Stimulated activated CD8-positive, alpha-beta memory T cell treated with anti-CD3 and anti-CD28 coated beads, Interleukin-4, amount 100 ng/mL, for 4 hours (primary cell): ENCODE measurements at places on chromosomes 2 and 18.

GRCh38 chr2:133200684-133201421 is 367.4 kb downstream of the NCKAP5 start:
- DNase-seq: no peak

- no peak for DNase-seq
Measured at GRCh38 chr2:66070721-66071602, 364.0 kb upstream of the MEIS1 start.

DNA sequence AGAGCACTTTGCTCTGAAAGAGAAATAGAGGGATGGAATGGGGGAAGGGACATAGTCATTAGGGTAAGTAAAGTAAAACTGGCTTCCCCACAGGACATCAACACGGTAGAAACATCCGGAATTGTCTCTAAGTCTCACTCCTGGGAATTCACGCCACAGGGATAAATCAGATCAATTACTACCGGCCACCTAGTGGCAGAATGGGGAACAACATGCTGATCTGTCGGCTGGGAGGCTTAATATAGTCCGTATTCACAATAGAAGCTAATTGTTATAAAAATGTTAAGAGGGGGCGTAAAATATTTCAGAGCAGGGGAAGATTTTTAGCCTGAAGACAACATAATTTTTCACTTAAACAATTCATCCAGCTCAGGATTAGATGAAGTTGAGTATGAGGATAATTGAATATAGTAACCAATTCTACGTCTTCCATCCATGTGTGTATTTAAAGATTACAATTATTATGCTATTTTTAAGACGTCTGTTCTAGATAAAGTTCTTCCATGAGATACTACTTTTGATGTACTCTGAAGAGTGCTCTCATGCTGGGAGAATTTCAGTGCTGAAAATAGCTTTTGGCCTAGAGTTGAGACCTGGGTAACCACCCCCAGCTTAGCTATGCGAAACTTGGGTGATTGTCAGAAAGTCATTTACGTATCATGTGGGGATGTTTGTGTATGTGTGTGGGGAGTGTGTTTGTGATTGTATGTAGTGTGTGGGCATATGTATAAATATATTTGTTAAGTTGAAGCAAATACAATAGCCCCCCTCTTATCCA is 65.7 kb downstream of the LRRTM1 start:
- no peak for DNase-seq

- no peak for DNase-seq
Measured at GRCh38 chr18:58313491-58314032, 269.5 kb downstream of the NEDD4L start.

DNA sequence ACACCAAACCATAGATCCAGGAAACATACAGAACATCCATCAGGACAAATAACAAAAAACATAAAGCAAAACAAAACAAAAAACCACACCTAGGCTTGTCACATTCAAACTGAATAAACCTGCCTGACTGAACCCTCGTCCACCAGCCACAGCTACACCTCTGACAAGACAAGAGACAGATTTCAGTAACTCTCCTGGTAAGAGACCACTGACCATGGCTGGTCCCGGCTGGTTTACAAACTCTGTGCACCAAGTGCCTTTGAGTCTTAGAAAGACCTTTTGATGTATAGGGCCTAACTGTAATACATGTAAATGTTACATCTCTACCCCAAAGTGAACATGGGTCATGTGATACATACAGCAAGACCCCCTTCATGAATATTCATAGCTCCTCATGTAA is 4.8 kb upstream of the SLC66A2 start:
- DNase-seq: no peak

DNA sequence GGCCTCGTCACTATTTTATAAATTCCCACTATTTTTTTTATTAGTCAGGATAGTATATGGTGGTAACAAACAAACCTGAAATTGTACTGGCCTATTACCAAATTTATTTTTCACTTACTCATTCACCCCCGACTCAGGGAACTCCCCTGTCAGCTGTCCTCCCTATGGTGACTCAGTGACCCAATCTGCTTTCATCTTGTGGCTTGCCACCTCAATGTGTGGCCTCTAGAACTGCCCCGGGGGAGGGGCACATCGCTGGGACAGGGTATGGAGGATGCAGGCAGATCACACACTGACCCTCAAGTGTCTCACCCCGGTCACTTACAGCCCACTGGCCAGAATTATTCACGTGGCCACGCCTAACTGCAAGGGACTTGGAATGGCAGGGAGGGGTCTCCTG is 71.6 kb downstream of the ACTR2 start:
- no peak for DNase-seq

DNA sequence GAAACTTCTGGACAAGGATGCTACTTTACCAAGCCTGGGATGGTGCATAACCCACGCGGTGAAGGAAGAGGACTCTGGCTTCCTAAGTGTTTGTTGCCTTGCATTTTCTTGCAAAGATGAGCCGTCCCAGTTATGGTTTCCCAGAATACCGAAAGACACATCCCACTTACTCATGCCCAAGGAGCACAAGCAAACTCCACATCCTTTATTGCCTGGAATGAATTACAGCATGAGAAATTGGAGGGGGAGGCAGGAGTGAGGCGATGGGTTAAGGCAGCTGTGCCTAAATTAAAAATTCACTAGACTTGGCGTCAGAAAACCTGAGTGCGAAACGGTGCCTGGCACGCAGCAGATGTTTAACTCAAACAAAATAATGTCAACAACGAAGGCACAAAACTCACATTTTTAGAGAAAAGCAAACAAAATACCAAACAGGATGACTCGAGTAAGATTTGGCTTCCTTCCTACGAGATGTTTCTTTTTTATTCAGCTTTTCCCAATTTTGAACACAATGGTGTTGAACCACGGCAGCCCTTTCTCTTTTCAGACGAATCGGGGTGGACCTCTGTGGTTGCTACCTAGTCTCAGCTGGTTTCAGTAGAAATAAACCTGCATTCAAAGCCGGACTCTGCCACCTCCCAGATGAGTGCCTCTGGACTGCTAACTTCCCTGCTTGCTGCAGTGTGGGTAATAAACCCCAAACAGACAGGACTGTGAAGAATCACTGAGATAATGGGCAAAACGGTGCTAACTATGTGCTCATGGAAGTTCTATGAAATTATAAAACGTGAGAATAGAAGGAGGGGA is 100.3 kb upstream of the NCK2 start:
- DNase-seq: no peak

DNA sequence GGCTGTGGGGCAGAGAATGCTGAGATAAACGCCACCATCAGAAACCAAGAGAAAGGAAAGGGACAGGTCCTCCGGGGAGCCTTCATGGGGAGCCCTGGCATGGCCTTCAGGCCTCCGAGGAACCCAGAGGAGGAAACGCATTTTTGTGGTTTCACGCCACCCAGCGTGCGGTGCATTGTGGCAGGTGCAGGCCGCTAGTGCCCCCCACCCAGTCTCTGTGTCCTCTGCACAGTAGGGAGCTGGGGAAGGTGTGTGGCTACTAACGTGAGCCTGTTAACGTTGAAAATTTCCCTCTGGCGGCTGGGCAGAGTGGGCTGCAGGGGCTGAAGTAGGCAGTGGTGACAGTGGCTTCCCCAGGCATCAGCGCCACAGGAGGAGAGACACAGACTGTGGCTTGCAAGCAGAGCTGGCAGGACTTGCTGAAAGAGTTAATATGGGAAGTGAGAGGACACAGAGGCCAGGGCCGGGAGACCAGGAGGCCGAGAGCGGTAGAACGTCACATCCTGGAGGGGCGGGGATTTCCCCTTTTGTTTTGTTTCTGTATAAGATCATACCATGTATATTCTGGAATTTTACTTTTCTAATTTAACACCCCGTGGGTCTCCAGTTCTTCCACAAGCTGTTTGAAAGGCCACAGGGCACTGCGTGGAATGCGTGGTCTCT is 166.9 kb downstream of the GBX2 start:
- DNase-seq: no peak

- DNase-seq: no peak
Measured at GRCh38 chr2:166140475-166140874, 12.7 kb upstream of the SCN1A start.

GRCh38 chr2:167293172-167293781 is 405.0 kb downstream of the XIRP2 start:
- no peak for DNase-seq

DNA sequence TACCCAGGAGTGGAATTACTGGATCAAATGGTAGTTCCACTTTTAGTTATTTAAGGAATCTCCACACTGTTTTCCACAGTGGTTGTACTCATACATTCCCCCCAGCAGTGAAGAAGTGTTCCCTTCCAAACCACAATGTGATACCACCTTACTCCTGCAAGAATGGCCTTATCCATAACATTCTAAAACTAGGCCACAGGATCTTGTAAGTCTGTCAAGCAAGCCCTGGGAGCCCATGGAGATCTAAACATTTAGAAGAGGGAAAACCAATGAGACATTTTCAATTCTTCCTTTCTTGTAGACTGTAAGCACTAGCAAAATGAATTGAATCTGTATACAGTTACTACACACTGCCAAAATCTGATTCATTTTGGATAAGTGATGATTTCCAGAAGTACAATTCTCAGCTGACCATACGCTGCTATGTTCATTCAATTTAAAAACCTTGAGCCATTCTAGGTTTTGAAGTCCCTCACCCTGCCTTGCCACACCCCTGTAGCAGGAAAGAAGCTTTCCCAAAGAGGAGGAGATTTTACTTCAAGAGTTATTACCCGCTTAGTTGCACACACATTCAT is 149.1 kb downstream of the SLC8A1 start:
- DNase-seq: no peak

- DNase-seq: no peak
Measured at GRCh38 chr2:142037066-142037465, 93.8 kb downstream of the LRP1B start.

GRCh38 chr18:79819968-79820351 is 22.2 kb downstream of the KCNG2 start:
- no peak for DNase-seq

DNA sequence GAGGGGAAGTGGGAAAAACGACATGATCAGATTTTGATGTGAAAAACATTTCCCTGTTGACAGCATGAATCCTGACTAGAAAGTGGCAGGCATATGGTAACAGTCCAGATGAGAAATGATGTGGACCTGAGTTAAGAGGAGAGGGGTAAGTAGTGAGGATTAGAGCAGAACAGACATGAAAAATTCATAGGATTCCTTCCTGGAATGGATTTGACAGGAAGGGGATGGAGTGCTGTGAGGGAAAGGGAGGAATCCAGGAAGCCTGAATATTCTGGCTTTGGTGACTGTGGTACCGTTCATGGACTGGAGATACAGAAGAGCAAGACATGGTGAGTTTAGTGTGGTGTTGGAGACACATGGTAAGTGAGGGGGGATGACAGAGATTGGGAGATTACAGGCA is 115.4 kb downstream of the TMEM131 start:
- no peak for DNase-seq

GRCh38 chr2:128438091-128438490 is 119.4 kb upstream of the HS6ST1 start:
- DNase-seq: no peak

DNA sequence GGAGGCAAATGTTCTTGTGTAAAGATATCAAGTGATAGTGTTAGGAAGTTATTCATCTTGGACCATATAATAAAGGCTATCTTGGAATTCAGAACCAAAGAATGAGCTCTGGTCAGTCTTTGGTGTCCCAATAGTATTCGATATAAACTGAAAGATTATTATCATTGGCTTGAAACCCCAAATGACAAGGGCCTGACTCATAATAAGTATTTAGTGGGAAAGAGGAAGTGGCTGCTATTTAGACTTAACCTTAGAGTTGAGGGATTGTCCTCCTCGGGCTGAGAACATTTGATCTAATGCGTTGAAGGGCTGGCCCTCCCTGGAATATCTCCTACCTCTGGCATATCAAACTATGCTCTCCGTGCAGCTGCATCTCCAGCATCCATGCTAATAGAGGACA is 67.5 kb downstream of the CDH20 start:
- no peak for DNase-seq

DNA sequence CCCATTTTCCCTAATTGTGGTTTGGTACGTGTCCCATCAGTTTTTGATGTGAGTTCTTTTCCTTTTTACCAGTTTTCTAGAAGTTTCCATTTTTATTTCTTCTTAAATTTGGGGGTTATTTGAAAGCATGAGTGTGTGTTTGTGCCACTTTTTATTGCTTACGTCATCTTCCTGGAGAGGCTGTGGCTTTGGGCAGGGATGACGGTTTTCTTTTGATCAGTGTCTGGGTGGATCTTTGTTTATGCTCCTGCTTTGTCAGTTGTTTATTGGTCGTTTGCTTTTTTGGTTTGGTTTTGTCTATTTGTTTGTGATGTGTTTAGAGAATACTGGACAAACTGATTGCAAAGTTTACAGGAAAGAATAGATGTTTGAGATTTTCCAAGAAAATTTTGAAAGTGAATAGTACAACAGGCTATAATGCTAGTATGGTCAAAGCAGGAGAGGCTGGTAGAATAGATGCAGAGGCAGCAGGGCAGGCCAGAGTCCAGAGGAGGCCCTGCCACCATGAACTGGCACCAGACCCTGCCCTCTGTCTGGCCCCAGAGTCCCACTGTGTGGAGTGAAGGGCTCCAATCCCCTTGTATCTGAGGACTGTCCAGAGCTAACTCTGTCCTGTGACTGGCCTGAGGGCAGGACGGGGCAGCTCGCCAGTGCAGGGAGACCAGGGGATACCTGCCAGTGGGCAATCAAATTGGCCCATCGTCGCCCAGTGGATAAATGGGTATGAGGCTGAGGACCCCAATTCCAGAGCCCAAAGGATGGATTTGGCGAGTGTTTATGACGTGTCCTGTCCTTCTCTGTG is 23.4 kb upstream of the SNED1 start:
- DNase-seq: no peak

DNA sequence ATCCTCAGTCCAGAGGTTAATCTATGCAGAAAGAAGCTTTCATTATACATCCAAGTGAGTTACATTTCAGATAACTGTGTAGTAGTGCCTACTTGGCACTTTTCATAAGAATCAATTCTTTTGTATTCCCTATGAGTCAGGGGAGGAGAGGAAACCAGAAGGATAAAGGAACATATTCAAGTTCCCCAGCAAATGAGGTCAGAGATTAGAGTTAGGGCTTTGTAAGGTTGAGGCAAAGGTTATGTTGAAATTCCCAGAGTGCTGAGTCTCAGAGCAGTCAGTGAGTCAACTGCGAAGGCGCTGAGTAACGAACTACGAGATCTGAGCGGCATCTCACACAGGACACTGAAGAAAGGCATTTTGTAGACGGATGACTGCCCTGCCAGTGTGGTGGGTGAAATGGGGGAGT is 25.1 kb upstream of the ME2 start:
- DNase-seq: no peak

- no peak for DNase-seq
Measured at GRCh38 chr2:9997936-9998335, 45.4 kb upstream of the KLF11 start.

GRCh38 chr18:78865771-78866310 is 113.8 kb upstream of the SALL3 start:
- no peak for DNase-seq

- DNase-seq: no peak
Measured at GRCh38 chr18:79643054-79643984, 36.3 kb upstream of the CTDP1 start.

DNA sequence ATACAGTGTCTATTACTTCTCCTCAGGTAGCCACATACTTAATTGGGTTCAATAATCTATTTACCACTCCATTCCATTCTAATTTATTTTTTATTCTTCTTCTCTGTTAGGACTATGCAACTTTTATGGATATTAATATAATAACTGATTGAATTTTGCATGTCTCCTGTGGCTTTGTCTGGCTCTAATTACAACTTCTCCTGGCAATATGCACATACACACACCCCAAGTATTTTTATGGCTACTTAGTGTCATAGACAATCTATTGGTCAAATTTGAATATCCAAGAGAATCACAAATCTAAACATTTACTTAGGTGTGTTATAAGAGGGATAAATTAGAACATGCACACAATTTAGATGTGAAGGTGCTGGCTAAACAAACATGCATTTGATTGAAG is 73.1 kb downstream of the BOD1L2 start:
- DNase-seq: no peak

- DNase-seq: no peak
Measured at GRCh38 chr2:141517852-141518421, 612.9 kb downstream of the LRP1B start.
